ENCODE measurements at places on chromosomes 13 and 19.

DNA sequence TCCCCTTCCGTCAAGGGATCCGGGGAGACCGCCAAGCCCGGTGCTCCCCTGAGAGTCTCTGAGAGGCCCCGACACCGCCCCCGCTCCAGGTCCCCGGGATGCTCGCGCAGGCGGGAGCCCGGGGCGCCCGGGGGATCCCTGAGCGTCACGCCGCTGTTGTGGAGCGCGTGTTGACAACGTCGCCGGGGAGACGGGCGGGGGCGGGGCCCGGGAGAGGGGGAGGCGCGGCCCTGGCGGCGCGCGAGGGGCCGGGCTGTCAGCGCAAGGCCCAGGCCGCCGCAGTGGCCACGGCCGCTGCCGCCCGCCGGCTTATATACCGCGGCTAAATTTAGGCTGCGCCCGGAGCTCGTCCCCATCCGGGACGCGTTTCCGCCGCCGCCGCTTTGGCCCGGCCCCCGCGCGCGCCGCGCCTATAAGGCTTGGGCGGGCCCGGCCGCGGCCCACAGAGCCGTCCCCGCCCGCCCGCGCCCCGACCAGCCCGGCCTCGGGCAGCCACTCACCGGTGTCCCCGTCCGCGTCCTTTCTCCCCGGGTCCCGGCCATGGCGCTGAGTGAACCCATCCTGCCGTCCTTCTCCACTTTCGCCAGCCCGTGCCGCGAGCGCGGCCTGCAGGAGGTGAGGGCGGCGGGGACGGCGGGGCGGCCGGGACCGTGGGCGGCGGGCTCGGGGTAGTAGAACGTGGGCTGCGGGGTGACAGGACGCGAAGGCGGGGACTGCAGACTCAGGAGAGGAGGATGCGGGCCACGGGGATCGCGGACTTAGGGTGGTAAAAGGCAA, at the start of gene KLF2:
Gene KLF2, plus strand, starts transcription at position 443 of the 777 bp plus-strand sequence. Its CDS starts 98 bp downstream, at position 541.
- DNase-seq = peak; percentile 98

DNA sequence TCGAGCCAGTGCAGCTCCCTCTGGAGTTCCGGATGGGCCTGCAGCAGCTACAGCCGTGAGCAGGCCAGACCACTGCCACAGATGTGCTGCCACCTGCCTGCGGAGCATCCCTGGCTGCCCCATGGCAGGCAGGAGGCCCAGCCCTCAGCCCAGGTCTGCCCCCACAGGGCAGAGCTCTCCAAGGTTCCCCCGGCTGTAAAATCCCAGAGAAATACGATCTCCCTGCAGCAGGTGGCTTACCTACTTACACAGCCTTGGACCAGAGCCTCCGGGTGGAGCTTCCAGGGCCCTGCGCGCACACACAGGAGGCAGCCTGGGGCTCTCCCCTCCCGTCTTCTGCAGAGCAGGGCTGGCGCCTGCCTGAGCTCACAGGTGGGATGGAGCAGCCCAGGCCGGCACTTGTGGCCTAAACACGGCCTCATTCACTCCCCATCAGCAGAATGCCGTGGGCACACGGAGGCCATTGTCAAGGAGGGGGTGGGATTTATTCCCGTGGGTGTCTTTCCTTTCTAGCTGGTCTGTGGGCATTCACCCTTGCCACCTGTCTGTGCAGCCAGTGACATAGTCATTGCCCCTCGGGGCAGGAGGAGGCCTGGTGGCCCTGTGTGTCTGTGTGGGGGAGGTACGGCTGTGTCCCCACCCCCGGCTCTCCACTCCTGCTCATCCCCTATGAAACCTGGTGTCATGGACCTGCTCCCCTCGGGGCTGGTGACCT, 118.0 kb downstream of the KDM4B start:
- DNase-seq = no peak

DNA sequence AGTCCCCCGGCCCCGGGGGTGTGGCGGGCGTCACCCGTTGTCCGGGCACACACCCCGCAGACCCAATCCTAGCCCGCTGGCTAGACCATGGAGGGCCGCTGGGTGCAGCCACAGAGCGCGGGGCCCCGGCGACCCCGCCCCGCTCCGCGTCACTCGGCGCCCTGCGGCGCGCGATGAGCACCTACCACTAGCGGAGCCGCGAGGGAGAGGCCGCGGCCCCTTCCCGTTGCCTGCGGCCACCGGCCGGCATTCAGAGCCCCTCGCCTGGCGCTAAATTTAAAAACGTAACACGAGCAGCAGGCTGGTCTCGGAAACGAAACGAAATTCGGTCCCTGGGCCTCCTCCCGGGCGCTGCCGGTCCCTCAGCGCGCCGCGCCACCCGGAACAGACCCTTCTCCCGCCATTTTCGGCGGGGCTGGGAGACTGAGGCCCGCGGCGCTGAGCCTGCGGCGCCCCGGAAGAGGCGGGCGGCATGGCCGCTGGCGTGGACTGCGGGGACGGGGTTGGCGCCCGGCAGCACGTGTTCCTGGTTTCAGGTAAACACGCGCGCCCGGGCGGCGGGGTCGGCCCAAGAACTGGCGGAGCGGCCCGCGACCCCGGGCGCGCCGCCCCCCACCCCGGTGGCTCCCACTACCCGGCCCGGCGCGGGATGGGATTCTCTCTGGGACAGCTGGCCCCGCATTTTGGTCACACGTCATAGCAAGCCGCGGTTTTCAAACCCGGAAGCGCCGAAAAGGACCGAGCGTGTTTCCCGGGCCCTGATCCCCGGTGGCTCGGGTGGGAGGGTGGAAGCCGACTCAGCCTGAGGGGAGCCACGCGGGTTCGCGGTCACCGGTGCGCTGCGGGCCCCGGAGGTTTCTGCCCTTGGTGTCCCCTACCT, at the start of gene RNASEH2B:
Gene RNASEH2B, plus strand, starts transcription at position 187 of the 880 bp plus-strand sequence. Its CDS starts 286 bp downstream, at position 473.
- DNase-seq = peak; percentile 60

GRCh38 chr19:3359919-3360420, 6.4 kb upstream of the NFIC start:
- no peak for DNase-seq

DNA sequence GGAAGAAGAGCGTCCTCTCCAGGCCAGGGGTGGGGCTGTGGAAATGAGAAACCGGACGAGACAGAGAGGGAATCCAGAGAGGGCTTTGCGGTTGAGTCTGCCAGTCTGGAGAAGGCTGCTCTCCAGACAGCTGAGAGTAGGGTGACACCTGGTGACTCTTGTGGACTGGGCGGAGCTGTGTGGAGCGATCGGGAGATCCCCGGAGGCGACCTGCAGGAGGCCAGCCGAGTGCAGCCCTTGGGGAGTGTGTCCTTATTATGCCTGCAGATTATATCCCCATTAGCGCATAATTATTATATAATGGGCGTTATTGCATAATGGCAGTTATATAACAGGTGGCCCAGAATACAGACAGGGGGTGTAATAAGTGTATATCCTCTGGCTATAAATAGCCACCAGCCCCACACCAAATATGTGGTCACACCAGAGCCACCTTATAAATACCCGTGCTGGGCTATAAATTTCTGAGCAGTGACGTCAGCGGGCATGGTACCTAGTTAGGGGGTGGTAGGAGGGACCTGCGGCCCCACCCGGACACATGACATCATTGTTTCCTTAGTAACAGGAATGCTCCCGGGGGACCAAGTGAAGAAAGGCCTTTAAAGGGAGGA, 41.2 kb downstream of the NFIX start:
- DNase-seq = no peak

DNA sequence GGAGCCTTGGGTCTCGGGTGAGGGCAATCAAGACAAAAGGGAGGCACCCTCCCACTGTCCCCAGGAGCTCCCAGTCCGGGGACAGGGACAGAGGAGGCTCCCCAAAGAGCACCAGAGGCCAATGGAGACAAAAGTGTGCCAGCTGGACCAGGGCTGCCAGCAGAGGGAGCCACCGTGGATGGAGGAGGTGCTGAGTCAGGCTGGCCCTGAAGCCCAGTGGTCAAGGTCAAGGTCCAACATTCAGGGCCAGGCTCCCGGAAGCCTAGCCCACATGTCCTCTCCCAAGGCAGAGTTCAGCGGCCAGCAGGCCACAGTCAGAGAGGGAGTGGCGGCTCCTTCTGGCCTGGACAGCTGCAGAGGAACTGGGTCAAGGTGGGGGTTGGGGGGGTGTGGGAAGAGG, 8.4 kb downstream of the COL5A3 start:
- DNase-seq = no peak

DNA sequence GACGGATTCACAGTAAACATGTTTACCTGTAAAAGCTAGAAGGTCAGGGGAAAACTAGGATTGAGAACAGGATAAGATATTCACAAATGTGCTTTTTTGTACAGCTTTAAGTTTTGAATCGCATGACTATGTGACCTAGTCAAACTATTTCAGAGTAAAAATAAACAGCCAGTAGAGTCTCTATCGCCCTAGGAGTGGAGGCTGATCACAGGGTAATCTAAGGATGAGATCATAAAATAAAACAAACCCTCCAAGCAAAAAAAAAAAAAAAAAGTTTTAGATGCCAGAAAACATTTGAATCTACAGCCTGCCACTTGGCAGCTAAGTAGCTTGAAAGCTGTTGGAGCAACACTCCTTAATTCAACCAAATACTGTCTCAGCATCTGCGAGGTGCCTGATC, 26.8 kb downstream of the ZNF350 start:
- no peak for DNase-seq
